AG09309 (cell line): ENCODE measurements at places on chromosomes 7 and 10.

GRCh38 chr7:38189231-38189938 is 11.3 kb downstream of the STARD3NL start:
- no peak for DNase-seq

DNA sequence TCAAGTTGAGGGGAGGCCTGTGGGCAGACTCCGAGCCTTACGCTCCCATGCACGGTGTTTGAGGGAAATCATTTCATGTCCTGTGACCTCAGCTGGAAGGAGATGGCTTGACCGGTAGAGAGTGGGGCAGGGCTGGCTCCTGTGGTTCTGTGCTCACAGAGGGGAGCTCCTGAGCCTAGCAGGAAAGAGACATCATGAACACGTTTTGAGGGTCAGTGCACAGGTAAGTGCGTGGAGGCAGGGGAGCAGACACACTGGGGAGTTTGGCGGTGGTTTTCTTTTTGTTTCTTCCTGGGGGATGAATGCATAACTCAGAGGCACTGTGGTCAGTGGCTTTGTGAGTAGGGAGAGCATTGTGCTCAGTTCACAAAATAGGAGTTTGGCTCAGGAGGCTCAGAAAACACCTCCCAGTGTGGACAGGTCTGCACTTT is 22.5 kb downstream of the ADCY1 start:
- DNase-seq, result no peak

DNA sequence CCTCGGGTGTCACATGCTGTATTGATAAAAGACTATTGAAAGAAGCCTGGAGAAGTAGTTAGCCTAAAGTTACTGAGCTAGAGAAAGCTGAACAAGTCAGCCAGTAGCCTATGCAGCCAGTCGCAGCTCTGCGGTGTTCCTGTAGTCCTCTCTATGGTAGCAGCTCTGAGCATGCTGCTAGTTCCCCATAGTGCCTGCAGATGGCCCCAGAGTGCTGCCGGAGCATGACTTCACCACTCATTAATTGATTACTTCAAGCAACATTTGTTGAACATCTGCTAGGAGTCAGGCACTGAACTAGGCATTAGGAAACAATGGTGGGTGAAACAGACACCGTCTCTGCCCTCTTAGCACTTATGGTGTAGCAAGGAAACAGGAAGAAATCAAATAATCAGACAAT is 422.7 kb downstream of the SORCS3 start:
- no peak for DNase-seq

DNA sequence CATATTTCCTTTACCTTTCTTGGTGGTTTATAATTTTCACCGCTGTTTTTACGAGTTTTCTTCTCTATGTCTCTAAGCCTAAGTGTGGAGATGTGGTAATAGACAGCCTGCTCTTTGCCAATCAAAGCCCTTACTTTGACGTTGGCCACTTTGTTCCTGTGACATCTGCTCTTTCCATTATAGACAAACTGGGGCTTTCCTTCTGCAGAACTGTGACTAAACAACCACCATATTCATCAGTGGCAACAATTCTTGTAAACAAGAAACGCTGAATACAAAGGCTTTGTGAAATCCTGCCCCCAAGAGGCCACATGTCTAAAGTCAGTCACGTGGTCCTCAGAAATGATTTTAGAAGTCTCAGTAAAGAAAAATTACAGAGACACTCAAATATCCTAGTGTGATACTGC is 59.6 kb upstream of the CAPZA2 start:
- DNase-seq, result no peak

- DNase-seq, result no peak
Measured at GRCh38 chr10:80771902-80772555, 234.3 kb downstream of the SH2D4B start.

DNA sequence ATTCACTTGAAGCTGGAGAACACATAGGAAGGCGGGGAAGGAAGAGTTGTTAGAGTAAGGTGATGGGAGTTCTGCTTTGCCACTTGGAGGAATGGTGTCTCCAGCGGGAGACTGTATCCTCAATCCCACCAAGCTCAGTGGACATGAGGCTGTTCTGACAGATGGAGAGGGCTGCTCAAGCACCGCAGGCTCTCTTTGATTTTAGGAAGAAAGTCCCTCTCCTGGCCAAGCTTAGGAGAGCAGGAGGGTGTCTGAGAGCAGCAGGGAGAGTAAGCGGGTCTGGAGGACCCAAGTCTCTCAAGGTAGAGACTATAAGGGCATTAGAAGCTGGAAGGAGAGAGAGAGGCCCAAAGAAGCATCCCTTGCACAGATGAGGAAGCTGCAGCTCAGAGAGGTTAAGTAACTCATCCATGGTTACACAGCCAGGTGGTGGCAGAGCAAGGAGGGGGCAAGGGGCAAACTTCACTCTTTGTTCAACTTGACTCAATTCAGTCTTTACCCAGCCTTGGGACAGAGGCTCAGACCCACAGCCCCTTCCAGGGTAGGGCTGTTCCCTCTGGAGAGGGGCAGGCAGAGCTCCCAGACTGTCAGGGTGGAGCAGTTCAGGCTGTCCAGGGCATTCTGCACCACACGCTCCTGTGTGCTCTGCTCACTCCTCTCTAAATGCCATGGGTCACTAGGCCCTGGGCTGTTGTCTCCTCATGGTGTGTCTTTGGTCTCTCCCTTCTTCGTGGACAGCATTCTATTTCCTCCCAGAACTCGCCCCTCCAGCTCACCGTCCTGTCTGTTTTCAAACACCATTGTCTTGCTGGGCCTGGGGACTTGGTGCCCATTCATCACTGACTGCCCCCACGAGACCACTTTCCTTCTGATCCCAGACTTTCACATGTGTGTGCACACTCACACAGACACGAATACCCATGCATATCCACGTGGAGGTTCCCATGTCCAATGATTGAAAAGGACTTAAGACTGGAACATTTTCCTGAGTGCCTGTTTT is 8.9 kb downstream of the CHAT start:
- no peak for DNase-seq

- DNase-seq, result no peak
Measured at GRCh38 chr10:88194961-88195367, 331.5 kb downstream of the PTEN start.

DNA sequence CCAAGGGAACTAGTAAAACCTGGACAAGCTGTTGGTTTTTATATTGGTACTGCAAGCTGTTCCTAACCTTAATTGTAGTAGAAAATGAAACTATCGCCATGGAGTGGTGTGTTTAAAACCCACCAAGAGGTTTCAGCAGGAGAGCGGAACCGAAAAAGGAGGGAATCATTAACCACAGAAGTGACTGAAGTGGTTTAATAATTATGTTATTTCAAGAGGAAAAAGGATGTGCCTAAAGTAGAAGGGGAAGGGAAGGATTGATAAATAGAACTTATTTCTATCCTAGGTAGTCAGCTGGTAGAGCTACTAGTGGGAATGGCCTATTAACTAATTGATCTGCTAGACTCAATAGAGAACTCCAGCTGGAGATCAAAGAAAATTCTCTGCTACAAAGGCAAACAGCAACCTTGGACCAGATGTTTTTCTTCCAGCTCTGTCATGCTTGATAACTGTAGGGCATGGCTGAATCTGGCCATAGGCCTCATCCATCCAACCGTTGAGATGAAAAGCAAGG is 91.8 kb downstream of the BAMBI start:
- DNase-seq, result no peak

GRCh38 chr7:401495-401894 is 111.5 kb downstream of the FOXL3 start:
- no peak for DNase-seq

DNA sequence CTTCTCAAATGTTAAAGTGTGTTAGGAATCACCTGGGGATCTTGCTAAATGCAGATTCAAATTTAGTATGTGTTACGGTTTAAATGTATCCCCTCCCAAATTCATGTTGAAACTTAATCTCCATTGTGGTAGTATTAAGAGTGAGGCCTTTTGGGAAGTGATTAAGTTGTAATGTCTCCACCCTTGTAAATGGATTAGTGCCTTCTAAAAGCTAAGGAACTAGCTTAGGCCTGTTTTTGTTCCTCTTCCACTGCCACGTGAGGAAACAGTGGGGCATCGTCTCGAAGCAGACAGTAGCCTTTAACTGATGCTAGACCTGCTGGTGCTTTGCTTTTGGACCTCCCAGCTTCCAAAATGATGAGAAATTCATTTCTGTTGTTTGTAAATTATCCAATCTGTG is 52.3 kb upstream of the SEMA3D start:
- DNase-seq, result no peak

GRCh38 chr7:26729150-26729775 is 135.1 kb downstream of the SKAP2 start:
- no peak for DNase-seq

GRCh38 chr10:118239236-118239630 is 102.9 kb downstream of the FAM204A start:
- DNase-seq, result no peak

DNA sequence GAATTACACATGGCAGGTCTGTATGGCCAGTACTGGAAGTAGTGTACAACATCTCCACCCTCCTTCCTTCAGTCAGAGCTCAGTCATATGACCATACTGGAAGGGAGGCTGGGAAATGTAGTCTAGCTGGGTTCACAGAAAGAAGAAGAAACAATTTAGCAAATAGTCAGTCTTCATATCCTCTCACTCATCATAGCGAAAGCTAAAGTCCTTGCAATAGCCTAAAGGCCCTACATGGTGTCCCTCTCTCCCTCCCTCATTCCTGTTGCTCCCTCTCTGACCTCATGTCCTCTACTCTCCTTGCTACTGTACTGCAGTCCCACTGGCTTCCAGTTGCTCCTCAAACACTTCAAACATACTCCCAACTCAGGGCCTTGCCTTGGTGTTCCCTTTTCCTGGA is 4.3 kb upstream of the CALU start:
- no peak for DNase-seq

- DNase-seq, result no peak
Measured at GRCh38 chr10:129028451-129028850, 438.6 kb upstream of the MGMT start.

GRCh38 chr7:8204339-8205030 is 57.5 kb downstream of the ICA1 start:
- no peak for DNase-seq

- DNase-seq, result no peak
Measured at GRCh38 chr7:54811846-54812254, 52.8 kb upstream of the SEC61G start.

GRCh38 chr7:2143981-2144595 is 88.7 kb downstream of the MAD1L1 start:
- no peak for DNase-seq

DNA sequence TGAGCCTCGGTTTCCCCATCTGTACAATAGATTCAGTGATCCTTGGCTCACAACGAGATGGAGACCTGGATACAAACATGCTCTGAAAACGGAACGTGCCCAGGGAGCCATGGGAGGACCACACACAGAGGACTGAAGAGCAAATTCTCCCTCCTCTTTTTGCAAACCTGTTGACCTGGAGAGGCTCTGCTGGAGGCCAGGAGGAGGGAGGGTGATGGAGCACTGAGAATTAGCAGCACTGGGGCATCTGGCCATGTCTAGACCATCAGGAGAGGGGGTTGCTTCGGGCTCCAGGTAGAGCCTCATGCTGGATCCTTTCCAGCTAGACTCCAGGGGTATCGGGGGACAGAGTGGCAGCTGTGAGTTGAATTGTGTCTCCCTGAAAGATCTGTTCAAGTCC is 97.4 kb upstream of the GPR26 start:
- DNase-seq, result no peak

DNA sequence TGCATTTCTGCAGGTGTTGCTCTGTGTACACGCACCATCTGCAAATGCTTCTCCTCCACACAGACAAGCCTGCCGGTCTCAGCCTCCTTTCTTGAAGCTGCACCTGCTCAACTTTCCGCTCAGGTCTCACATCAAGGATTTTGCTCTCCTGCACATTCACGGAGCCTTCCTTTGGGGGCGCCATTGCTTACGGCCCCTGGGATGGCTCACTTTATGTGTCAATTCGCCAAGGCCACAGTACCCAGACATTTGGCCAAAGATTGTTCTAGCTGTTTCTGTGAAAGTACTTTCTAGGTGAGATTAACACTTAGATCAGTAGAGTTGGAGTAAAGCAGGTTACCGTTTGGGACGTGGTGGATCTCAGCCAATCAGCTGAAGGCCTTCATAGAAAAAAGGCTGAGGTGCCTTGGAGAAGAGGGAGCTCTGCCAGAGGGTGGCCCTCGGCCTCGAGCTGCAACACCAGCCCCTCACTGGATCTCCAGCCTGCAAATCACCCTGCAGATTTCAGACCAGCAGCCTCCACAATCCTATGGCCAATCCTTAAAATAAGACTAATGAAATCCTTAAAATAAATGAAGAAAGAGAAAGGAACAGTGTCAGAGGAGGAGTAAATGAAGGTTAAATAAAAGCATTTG is 39.9 kb upstream of the PPP2R2D start:
- no peak for DNase-seq

GRCh38 chr10:120729547-120729946 is 121.6 kb upstream of the WDR11 start:
- DNase-seq, result no peak

- no peak for DNase-seq
Measured at GRCh38 chr7:50349963-50350944, 45.7 kb downstream of the IKZF1 start.

GRCh38 chr10:3538656-3539531 is 246.1 kb downstream of the KLF6 start:
- DNase-seq, result peak; percentile 92

DNA sequence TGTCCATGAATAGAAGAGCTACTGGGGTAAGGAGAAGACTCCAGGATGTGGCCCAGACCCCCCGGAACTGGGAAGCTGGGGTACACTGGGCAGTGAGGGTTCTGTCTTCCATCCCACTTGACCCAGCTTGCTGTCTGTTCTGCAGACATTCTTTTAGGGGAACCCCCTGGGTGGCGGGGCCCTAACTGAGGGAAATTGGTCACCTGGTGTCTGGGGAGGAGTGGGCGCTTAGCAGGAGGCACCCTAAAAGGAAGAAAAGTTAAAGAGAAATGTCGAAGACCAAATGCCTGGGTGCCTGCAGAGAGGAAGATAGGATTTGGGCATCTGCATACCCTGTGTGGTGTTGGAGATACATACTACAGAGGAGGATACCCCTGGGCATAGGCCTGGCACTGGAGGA is 1.0 kb downstream of the AP1S1 start:
- DNase-seq, result no peak

DNA sequence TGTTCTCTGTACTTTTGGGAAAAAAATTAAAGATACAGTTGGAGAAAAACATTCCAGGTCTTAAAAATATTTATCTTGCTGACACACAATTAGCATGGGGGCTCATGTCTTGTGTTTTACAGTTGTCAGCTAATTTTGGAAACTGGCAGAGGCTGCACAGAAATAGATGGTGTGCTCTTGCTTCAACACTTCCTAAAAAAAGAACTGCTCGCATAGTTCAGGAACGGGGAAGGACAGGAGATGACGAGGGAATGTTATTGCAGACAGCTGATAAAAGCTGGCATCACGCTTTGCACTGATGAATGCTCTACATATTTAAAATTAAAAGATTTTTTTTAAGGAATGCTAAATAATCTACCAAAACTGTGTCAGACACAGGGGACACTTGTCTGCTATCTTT is 103.5 kb upstream of the CELF2 start:
- no peak for DNase-seq
